Endothelial cell (in vitro differentiated cells): ENCODE measurements at places on chromosomes 4 and X. TPM values are rescaled to one million over a fixed set of nuclear protein-coding genes. Genes with fewer than 3 reads are reported as not detected.

DNA sequence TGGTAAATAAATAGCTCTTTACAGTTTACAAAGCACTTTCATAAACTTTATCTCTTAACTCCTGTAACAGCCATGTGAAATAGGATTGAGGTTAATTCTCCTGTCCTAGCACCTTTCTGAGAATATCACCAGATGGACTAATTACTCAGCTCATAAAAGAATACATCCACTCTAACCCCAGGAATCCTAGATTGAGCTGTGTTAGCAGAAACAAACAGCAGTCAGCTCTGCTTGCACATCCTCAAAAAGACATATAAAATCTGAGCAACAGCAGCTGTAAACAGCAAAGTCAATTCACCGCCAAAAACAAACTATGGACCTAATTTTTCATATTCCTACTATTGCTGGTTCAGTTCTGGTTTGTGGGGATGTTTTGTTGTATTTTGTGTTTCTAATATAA, 182.8 kb downstream of the QDPR start:
- DNase-seq: no peak

GRCh38 chrX:37993837-37994619, 12.3 kb upstream of the SYTL5 start:
- DNase-seq: no peak

- DNase-seq: no peak
Observed at GRCh38 chr4:78829296-78829695, 53.1 kb downstream of the BMP2K start.

GRCh38 chrX:1475481-1475880, 22.8 kb upstream of the ASMTL start:
- DNase-seq: no peak

DNA sequence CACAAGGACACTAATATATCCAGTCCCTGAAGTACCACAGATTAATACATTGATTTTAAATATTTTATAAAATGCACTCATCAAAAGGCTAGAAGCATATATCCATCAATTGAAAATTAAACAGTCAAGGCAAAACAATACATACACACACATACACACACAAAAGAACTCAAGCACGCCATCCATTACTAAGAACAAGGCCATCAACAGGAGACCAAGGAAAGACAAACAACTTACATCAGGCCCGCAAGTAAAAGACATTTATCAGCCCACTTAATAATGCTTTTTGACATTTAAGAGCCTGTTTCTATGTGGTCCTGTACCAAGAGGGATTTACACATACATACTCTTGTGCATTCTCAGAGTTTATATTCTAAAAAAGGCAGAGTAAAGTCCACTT, 50.0 kb upstream of the ZNF827 start:
- DNase-seq: no peak

CRMP1 gene
- 71.2 TPM for total RNA-seq

DUX4 gene
- 0.49 TPM for total RNA-seq

- peak; percentile 33 for DNase-seq
Observed at GRCh38 chr4:171812665-171813525, at the start of gene GALNTL6. TSS of gene GALNTL6 (plus strand) at chr4:171813404.

GRCh38 chr4:112732142-112732541, 95.2 kb downstream of the LARP7 start:
- no peak for DNase-seq

- DNase-seq: no peak
Observed at GRCh38 chr4:107682306-107682705, 37.7 kb downstream of the PAPSS1 start.

GRCh38 chrX:13093529-13094140, 49.2 kb upstream of the FAM9C start:
- DNase-seq: no peak
